ENCODE measurements at places on chromosomes 2 and 18.

- DNase-seq = no peak
Observed at GRCh38 chr2:201668402-201668910, 25.2 kb upstream of the TMEM237 start.

GRCh38 chr2:229586746-229587705, 127.3 kb downstream of the DNER start:
- DNase-seq = peak; percentile 69

GRCh38 chr2:70728128-70728527, 39.9 kb downstream of the ADD2 start:
- DNase-seq = no peak

DNA sequence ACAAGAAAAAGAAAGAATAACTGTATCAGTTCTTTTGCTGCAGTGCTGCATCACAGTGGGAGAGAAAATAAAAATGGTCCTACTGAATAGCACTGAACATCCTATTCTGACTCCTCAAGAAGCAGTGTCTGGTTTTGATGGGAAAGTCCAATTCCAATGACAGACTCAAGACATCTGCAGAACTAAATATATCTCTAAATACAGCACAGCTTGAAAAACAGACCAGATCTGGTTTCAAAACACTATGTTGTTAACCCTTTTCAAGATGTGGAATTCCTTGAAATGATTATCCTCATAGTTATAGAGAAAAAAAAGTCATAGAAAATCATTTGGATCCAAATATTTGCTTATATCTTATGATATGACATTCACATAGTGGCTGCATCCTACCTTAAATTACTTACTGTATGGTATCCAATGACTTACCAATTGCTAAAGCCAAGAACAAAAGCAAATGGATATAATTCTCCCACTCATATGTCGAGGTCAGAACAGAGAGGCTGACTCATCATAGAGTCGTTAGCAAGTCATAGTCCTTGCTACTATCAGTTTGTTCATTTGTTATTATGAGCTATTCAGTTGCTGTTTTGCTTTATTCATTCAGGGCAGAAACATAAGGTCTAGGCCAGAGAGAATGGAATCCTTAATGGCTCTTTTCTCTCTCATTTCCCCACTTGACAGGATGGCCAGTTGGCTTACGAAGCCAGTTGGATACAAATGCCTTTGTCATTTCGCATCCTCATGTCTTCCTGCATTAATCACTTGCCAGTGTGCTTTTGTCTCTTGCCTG, 62.5 kb upstream of the ACVR2A start:
- no peak for DNase-seq

DNA sequence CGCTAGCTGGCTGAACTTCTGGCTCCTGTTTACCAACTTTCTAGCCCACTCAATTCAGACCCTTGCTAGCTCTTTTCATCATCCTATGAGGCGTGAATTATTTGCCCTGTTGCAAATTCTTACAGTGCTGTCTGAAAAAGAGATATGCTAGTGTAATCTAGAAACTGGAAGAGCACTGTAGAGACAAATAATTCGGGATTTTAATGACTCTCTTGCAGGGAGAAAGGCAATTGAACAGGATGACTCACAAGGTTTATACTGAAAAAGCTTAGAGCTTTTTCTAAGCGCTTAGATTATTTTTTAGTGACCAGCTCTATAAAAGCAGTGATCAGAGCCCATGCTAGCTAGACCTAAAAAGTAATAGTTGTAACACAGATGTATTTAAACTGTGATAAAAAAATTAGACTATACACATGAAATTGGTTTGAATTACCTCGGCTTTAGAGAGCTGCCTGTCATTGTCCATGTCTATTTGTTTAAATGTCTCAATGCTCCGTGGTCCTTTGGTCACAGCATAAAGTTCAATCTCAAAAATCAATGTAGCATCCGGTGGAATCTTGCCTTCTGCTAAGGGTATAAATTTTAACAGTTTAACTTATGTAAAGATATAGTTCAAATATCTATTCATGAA, 9.1 kb downstream of the FKBP7 start:
- DNase-seq = no peak

DNA sequence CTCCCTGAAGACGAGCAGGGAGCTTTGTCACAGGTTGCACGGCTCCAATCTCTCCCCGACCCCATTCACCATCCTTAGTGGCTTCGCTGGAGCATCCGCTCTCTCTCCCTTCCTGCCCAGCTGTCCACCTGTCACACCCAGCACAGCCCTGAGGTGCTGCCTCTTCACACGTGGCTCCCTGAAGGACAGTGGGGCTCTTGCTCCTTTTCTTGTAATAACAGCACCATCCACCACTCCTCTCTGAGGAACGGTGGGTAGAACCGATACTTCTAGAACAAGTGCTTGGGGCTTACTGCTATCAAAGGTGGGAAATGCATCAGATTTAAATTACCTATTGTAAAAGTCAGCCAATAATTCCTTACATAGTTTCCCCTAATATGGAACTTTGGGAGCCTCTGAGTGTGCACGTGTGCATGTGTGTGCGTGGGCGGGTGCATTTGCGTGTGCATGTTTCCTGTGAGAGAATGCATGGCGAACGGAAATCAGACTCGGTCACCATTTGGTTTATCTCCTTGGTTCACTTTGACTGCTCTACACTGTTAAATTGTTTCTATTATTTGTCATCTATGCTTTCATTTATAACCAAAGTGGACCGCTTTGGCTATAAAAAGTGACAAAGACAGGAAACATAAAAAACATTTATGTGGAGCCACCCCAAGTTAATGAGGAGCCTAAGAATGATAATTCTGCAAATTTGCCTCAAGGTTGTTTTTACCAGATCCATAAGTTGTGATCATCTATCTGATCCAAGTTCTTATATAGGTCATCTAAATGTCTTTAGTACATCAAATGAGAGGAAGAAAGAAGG, 39.1 kb downstream of the KLHL29 start:
- DNase-seq = no peak

Data from right kidney (tissue), 9 donors.